ENCODE measurements at places on chromosomes 1 and 21.

DNA sequence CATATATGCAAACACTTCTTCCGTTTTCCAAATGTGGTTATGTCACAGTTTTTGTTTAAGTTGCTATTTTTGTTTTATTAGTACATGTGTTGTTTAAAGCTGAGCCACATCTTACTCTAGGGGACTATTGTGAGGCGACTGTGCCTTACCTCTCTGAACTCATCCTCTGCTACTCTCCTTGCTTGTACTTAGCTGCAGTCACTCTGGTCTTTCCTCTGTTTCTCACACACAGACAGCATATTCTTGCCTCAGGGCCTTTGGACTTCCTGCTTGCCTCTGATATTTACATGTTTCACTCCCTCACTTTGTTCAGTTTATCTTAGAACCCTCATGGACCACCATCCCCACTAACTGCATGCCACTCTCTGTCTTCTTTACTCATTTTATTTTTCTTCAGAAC is 101.1 kb downstream of the MACF1 start:
- DNase-seq: no peak

- DNase-seq: no peak
Measured at GRCh38 chr1:200139661-200140250, 112.2 kb downstream of the NR5A2 start.

DNA sequence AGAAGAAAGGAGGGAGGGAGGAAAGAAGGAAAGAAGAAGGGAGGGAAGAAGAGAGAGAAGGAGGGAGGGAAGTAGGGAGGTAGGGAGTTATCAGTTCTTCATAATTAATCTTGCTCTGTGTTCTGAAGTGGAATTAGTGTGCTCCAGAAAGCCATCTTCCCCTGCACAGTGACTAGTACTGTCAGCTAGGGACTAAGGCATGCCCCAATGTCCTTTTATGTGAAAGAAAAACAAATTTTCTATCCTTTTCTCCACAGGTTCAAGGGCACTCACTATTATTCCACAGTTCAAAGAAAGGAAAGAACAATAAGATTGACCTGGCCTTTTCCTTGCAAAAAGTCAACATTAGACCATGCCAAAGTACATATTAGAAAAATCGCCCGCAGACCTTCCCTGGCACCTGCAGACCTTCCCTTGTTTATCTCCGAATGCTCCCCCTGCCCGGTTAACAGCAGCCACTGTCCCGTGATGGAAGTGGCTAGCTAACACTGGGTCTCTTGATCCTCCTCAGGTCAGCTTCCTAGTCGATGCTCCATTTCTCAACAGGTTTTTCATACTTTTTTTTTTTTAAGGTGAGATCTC is 107.2 kb upstream of the EDEM3 start:
- no peak for DNase-seq

DNA sequence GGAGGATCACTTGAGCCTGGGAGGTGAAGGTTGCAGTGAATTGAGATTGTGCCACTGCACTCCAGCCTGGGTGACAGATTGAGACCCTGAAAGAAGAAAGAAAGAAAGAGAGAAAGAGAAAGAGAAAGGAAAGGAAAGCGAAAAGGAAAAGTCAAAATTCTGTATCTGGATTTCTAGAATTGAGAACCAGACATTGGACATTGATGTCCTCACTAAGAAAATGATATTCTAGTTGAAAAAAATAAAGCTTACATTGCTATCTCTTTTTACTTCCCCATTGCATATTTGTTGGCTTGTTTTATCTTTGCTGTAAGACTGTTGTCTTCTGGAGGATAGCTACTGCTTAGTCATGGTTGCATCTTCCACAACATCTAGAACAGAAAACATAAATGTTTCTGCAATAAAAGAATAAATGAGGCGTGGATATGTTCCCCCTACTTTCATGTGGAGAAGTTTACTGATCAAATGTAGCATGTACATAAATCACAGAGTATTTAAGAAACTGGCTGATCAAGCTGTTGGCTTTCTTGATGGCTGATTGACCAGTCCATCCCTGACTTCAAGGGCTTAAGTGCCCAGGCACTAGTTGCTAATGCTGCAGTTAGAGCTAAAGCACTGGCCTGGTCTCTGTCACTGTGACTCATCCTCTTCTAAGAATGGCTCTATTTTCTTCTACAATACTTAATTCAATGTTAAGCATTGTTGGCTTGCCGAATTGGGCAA is 17.7 kb downstream of the CD53 start:
- no peak for DNase-seq

DNA sequence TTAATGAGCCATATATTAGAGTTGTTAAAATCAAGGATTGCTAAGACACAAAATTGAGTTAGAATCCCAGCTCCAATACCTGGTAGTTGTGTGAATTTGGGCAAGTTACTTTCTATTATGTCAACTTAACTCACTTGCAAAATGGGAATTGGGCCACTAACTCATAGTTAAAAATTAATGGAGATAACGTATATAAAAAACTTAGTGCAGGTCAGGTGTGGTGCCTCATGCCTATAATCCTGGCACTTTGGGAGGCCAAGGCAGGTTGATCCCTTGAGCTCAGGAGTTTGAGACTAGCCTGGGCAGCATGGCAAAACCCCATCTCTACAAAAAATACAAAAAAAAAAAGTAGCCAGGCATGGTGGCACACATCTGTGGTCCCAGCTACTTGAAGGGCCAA is 57.5 kb downstream of the SRSF11 start:
- no peak for DNase-seq
